A549 treated with ZK216348 at 1 μM for 4 hours (cell line): ENCODE measurements at places on chromosomes 16 and 17. TPM values are rescaled to one million over a fixed set of nuclear protein-coding genes. Genes with fewer than 3 reads are reported as not detected.

TAC4 gene
- not detected in 5 replicates for total RNA-seq

HS3ST3B1 gene
- total RNA-seq: 0.52 to 0.73 TPM (median 0.68 TPM) in 5 replicates

SLC13A5 gene
- 0.11 to 0.40 TPM (median 0.20 TPM) in 4 of 5 replicates, not detected in the other for total RNA-seq

ACE gene
- total RNA-seq: 0.50 to 1.4 TPM (median 0.71 TPM) in 5 replicates

P2RX5 gene
- total RNA-seq: 14.6 to 26.1 TPM (median 23.8 TPM) in 5 replicates

KCNJ2 gene
- total RNA-seq: 0.06 to 0.20 TPM (median 0.09 TPM) in 5 replicates
